ENCODE measurements at places on chromosomes 11 and 22. TPM values are rescaled to one million over a fixed set of nuclear protein-coding genes. Genes with fewer than 3 reads are reported as not detected.

Gene OR5AP2
- not detected for polyA plus RNA-seq

Gene HEPHL1
- not detected for polyA plus RNA-seq

Gene OR51B4
- polyA plus RNA-seq = not detected

Gene SCUBE2
- polyA plus RNA-seq = 0.70 TPM

Gene GPHA2
- polyA plus RNA-seq = not detected

Gene C11orf97
- polyA plus RNA-seq = not detected

Gene PACS1
- polyA plus RNA-seq = 28.2 TPM

Gene ART5
- 2.1 TPM for polyA plus RNA-seq
